ENCODE measurements at places on chromosomes 12 and 14. TPM values are rescaled to one million over a fixed set of nuclear protein-coding genes. Genes with fewer than 3 reads are reported as not detected.

Gene AJUBA
- total RNA-seq: 1.5 TPM

Gene TMTC3
- total RNA-seq: 4.1 TPM

Gene KRT74
- total RNA-seq: not detected

Gene PPP2R5E
- total RNA-seq: 40.3 TPM

Gene MDGA2
- not detected for total RNA-seq

Gene PDZRN4
- total RNA-seq: not detected

Gene ZFYVE26
- 19.3 TPM for total RNA-seq

Gene UBC
- 863 TPM for total RNA-seq

Gene GYS2
- total RNA-seq: not detected

Gene BDKRB1
- not detected for total RNA-seq

Gene ERBB3
- total RNA-seq: 0.25 TPM

Gene ACACB
- total RNA-seq: 13.4 TPM

Gene SLC7A8
- total RNA-seq: 1.2 TPM

Gene RNF212B
- total RNA-seq: not detected

Gene KRT7
- total RNA-seq: 0.36 TPM

Gene LBHD2
- not detected for total RNA-seq

Gene PLEKHD1
- 0.12 TPM for total RNA-seq

Gene PIWIL1
- not detected for total RNA-seq

Gene LRTM2
- not detected for total RNA-seq

Gene EMP1
- total RNA-seq: 1.4 TPM

Gene HOXC13
- not detected for total RNA-seq

Gene IAPP
- not detected for total RNA-seq

Gene IKBIP
- total RNA-seq: 12.8 TPM

Measured in activated naive CD4-positive, alpha-beta T cell treated with anti-CD3 and anti-CD28 coated beads, Interleukin-2, amount 50 U/mL, for 72 hours (primary cell).